Caki2 (cell line): ENCODE measurements at places on chromosomes 6 and 20.

DNA sequence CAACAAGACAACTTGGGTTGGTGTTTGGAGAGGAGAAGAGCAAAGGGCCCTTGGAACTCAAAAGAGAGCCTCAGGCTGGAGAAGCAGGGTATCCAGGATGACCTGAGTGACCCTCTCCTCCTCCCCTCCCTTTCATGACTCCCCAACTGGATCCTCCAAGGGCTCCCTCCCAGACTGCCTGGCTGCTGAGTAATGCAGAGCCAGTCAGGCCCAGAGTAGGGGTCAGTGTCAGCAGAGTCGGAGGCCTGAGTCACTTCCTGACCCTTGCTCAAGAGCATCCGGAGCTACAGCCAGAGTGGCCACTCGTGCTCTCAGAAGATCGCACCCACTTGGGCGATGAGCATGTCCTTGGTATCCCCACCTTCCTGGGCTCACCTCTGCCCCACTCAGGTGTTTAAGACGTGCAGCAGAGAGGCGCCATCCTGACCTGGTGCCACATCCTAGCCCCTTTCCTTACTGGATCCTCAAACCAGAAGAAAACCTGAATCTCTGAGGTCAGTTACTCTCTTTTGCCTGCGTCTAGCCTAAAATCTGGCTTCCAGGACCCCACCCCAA lies 2.8 kb upstream of the MAPK13 start:
- peak; percentile 43 for DNase-seq

- no peak for DNase-seq
Measured at GRCh38 chr6:145075425-145075824, 659.9 kb downstream of the EPM2A start.

- DNase-seq, result no peak
Measured at GRCh38 chr6:131763749-131764148, 44.1 kb upstream of the ENPP1 start.

- DNase-seq, result peak; percentile 83
Measured at GRCh38 chr20:4014031-4014474, 1.3 kb downstream of the RNF24 start.

DNA sequence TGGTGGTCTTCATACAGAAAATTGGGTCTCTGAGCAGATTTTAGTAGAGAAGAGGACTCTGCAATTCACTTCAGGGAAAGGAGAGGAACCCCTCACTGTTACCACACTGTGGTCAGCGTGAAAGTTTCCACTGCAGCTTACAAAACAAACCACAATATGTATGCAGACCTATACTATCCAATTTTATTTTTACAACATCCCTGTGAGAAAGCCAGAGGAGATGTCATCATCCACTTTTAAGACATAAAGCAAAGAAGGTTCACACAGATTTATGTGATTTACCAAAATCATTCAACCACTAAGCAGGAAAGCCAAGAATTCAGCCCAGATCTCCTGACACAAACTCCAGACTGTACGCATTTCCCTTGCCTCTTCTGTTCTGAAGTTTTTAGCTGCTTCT lies 442.4 kb downstream of the FRK start:
- DNase-seq, result no peak

DNA sequence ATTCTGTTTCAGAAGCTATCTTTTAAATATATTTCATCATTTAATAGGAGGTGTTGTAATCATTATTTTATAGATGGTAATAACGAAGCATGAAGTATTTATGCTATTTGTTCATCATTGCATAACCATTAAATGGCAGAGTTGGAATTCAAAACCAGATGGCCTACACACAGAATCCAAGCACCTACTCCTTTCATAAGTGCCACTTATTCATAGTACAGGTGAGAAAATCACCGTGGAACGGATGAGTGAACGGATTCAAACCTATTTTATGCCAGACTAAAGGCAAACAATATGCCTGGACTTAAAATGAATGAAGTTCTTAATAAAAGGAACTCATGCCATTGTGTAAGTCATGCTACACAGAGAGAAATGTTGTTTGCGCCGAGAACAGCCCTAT lies 397.9 kb upstream of the ADGRB3 start:
- no peak for DNase-seq

GRCh38 chr20:39909447-39909846 lies 779.6 kb downstream of the MAFB start:
- DNase-seq, result no peak

GRCh38 chr6:11705483-11705882 lies 73.1 kb downstream of the ADTRP start:
- no peak for DNase-seq

GRCh38 chr20:44540834-44541233 lies 19.0 kb upstream of the SERINC3 start:
- DNase-seq, result no peak

DNA sequence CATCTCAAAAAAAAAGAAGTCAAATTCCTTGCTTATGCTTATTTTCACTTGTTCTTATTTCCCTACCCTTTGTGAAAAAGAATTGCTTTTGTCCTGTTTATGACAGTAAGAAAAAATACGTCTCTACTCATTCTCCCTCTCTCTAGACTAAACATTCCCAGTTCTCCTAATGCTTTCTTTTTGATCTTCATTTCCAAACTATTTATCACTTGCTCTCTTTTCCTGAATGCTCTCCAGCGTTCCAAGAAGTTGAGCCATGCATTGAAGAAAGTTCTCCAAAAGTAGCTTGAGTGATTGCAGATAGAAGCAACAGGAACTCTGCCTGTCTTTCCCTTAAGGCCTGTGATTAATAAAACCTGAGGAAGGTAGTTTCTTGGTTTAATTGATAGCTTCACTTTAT lies 53.1 kb upstream of the TMEM170B start:
- no peak for DNase-seq
